CD4-positive, alpha-beta T cell treated with Interferon gamma for 1 hour (primary cell): ENCODE measurements at places on chromosomes 5 and 9.

DNA sequence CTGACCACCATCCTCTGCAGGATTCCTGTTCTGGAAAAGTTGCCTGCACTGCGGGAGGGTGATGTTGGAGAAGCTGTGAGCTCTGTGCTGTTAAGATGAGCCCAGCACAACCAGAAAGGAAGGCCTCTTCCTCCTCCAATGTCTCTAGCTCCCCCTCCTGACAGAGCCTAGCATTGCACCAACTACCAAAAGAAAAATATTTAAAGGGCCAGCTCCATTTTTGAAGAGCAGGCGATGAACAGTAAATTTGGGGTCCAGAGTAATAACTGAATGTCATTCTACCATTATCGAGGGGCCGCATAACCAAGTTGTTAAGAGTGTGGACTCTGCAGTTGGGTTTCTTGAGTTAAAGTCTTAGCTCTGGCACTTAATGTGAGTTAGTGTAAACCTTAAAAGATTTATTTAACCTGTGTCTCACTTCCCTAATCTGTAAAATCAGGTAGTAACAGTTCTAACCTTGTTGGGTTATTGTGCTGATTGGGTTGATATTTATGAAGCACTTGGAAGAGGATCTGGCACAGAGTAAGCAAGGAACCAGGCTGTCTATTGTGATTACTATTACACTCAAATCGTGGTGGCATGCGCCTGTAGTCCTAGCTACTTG is 3.9 kb downstream of the TEX53 start:
- DNase-seq, result peak; percentile 70

DNA sequence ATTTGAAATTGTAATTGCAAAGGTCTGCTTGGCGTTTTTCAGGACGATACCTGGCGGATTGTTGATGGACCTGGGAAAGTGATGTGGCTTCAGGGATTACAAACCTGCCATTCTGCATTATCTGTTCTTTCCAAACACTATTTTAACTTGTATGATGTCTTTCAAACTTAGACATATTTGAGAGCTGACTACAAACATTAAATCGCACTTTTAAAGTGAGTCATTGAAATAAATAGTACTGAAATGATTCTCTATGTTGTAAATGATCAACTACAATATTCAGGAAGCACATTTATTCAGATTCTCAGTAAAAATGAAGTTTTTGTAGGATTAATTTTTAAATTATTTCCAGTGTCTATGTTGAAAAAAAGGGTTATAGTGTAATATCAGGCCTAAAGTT is 32.3 kb upstream of the TMEM171 start:
- DNase-seq, result no peak

GRCh38 chr9:74973714-74974113 is 21.0 kb upstream of the C9orf40 start:
- no peak for DNase-seq

DNA sequence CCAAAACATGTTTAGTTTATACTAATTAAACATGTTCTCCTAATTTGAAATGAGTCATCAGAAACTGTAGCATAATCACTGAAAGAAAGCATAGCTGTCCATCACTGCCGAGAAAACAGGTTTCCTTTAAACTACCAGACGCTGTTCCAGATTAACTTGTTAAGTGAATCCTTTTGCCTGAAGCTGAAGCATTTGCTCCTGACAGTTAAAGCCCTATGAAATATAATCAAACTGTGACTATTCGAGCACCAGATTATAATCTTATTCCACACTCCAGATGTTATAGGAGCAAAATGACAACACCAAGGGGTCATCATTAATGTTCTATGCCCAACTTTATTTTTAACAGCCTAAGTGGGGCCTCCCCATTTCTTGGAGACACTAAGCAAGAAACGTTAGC is 86.0 kb upstream of the CTSL start:
- DNase-seq, result no peak

DNA sequence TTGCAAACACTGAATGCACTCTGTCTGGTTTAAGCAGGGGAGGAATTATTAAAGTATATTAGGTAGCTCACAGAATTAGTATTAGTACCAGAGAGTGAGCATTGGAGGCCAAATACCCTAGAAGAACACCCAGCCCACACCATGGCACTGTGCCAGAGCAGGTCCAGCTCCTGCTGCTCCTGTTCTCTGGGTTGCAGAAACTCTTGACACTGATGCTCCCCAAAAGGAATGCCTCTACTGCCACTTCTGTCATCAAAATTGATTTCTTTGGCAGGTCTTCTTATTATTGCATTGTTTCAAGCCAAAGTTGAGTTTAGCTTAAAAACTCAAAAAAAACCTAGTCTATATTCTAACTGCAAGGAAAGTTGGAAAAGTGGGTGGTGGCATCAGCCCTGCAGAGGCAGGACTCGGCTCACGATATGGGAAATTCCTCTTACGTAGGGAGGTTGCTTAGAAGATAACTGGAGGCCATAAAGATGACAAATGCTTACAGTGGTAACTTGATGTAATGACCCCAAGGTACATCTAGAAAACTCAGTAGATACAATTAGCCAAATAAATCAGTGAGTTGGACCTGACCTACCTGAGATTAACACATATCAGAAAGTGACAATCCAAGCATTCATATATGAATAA is 123.4 kb downstream of the CD180 start:
- DNase-seq, result no peak

GRCh38 chr5:53568871-53569270 is 8.4 kb downstream of the NDUFS4 start:
- DNase-seq, result no peak

- no peak for DNase-seq
Measured at GRCh38 chr9:18058564-18059442, 415.1 kb upstream of the ADAMTSL1 start.

DNA sequence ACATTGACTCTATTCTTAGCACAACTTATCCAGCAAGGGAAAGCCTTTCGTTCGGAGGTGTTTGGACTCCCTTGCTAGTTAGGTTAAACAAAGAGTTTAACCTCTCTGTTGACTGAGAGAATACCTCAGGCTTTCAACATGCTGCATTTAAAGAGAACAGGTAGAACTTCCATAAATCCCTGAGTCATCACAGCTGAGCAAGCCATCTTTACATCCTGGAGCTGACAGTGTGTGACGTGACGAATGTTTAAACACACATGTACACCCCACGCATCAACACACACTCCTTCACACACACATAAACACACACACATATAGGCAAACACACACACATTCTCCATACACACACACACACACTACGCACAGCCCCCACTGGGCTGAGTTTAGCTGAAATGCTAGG is 152.8 kb downstream of the ADAMTS12 start:
- DNase-seq, result no peak

GRCh38 chr5:160133918-160134304 is 14.7 kb upstream of the PWWP2A start:
- DNase-seq, result no peak

GRCh38 chr9:135178498-135178897 is 91.0 kb downstream of the OLFM1 start:
- no peak for DNase-seq

GRCh38 chr5:1734271-1734907 is 65.2 kb downstream of the MRPL36 start:
- DNase-seq, result no peak

DNA sequence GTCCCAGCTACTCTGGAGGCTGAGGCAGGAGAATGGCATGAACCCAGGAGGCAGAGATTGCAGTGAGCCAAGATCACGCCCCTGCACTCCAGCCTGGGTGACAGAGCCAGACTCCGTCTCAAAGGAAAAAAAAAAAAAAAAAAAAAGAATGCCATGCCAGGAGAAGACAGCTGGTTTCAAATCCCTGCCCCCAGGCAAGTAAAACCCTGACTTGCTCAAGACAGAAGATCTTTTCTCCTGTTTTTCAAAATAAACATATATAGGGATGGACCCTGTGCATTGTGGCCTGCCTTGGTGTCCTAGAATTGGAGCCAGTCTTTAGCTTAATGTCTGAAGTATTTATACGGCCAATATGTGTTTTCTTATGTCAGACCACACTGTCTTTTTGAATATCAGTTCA is 177.1 kb downstream of the NR3C1 start:
- no peak for DNase-seq
